ENCODE measurements at places on chromosomes 3 and 15. TPM values are rescaled to one million over a fixed set of nuclear protein-coding genes. Genes with fewer than 3 reads are reported as not detected.

Gene ERICH6
- 0.60 TPM for total RNA-seq

Gene AHSG
- total RNA-seq: not detected

Gene HRG
- not detected for total RNA-seq

Gene CPA3
- not detected for total RNA-seq
